Stimulated activated CD8-positive, alpha-beta memory T cell treated with anti-CD3 and anti-CD28 coated beads, Interleukin-4, amount 100 ng/mL, for 1 hour (primary cell): ENCODE measurements at places on chromosomes 3 and 15.

- DNase-seq, result no peak
Measured at GRCh38 chr3:68915973-68916372, 16.4 kb downstream of the TAFA4 start.

DNA sequence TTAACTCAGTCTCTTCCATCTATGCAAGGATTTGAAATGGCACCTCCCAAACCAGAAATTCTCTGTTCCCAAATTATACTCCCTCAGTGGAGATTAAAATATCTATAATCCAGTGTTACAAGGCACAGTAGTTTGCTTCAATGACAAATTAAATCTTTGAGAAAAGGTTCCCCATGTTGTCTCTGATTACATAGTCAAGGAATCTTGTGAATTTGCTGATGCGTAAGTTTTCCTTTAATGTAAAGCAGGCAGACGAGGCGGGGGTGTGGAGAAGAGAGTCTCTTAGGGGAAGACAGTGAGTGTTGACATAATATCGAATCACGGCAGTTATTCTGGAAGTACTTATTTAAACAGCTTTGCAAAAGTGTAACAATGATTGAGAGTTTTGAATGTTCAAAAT is 236.4 kb upstream of the RARB start:
- no peak for DNase-seq

DNA sequence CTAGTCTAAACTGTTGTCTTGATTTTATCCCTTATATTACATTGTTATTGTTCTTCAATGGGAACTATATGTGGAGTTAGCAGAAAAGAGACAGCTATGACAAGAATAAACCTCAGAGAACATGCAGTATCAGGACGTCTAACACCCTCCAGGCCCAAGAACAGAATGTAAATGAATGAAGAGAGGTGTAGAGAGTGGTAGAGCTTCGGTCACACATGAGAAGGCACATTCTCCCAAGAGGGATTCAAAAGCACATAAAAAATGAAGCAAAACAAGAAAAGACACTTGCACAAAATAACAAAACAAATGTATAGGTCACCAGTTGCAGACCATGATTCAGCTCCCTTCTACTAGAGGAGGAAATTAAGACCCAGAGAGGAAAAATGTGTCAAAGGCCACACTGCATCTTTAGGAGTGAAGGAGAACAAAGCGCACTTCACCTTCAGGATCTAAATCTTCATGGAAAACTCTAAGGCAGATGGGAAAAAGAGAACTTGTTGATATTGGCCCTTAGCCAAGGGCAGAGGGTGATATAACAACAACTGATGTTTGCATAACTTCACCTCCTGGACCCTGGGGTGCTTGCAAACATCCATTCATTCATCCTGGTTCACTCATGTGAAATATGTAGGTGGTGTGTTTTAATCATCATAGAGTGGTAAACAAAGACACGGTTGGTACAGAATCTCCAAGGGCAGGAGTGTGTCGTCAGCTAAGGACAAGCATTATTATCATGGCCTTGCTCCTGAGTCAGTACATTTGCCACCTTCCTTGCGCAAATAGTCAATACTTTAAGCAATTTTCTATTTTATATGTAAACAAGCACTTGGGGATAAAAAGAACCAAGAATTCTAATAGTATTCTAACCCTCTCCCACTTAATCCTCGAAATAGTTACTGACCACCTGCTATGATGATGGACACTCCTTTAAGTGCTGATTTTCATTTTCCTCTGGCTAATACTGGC is 8.8 kb downstream of the NEK10 start:
- DNase-seq, result no peak

GRCh38 chr3:12750223-12750622 is 8.8 kb downstream of the TMEM40 start:
- no peak for DNase-seq

GRCh38 chr3:3302964-3303363 is 123.5 kb upstream of the CRBN start:
- no peak for DNase-seq

DNA sequence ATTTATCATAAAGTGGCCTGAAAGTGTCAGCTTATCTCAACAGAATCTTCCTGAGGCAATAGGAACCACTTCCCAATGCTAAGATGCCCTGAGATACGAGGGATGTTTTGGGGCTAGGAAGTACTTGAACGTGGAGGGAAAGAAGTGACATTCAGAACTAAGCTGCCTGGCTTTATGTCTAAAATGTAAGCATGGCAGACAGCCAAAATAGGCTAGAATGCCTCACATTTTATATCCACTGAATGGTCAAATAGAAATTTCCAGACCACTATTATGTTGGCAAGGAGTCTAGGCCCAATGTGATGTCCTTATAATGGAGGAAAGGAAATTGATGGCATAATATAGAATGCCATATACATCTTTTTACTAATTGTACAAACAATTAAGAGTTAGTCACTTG is 154.9 kb downstream of the PEX5L start:
- DNase-seq, result no peak

GRCh38 chr15:80527406-80527805 is 123.2 kb downstream of the ARNT2 start:
- DNase-seq, result no peak

GRCh38 chr3:17261627-17262369 is 377.0 kb downstream of the PLCL2 start:
- DNase-seq, result no peak

DNA sequence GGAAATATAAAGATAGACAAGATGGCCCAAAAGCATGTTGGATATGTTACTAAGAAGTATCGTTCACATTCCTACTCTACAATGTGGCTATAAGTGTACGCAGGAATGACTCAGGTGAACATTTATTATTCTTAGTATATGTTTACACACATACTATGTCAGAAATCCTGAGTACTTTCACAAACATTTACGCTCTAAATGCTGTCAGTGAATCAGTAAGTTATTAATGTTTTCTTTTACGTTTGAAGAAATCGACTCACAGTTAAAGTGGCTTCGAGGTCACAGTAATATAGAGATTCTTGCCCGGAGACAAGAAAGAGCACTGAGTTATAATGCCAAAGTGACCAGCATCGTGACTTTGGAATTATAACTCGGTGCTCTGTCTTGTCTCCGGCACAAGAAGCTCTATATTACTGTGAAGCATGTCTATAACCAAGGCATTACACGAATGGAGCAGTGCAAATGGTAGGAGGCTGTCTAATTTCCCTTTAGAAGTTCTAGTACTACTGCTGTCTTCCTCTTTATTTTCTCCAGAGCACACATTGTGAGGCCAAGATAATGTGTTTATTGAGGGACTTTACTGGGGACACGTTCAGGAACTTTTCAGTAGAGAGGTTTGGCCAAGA is 61.8 kb upstream of the P3H2 start:
- no peak for DNase-seq

DNA sequence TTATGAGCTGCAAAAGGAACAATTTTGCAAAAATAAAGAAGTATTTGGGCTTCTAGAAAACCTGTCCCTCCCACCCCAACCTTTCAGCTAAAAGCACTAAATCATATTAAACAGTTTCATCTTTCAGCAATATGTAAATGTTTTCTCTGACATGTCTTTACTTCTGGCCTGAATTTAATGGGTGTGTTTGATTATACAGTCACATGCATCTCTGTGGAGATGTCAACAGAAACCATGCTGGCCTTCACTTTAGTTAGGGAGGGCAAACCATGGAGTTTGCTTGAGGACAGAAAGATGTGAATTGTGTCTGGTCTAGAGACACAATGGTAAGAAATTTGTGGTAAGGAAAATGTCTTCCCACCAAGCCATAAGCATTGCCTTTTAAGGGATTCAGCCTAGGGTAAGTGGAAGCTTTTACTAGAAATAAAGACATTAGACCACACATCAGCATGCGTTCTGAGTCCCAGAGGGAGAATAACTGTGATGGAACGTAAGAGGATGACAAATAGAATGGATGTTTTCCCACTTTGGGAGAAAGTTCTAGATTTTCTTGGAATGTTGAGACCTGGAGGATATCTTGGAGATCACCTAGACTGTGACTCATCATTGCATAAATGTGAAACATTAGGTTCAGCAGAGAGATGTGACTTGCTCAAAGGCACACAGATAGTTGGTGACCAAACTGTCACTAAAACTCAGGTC is 68.9 kb downstream of the ST8SIA2 start:
- DNase-seq, result no peak

DNA sequence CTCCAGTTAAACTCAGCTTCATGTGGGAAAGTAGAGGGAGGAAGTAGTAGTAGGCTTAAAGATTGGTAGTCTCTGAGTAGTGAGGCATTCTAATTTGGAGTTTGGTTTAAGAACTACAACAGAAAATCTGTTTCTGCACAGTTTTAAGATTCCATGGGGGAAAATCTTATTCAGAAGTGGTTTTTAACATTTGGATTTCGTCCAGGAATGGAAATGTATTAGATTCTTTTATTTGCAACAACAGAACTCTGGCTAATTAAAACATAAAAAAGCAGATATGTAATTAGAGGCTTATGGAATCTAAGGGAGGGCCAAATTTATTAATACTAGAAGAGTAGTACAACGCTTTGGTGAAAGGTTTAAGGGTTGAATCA is 36.0 kb downstream of the NECTIN3 start:
- DNase-seq, result no peak

DNA sequence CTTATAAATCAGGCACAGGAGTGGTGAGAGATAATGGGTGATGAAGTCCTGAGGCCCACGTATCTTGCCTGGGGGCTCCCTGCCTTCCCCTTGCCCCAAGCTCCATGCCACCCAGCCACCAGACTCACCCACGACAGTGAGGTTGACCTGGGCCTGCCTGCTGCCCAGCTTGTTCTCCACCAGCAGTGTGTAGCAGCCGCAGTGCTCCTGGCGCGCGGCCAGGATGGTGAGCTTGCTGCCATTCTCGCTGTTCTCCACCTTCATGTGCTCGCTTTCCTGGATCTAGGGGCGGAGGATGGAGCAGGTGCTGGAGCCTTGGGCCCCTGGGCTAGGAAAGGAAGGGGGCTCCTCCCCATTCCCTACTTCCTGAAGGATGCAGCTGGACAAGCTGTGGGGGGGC is 79.1 kb upstream of the HACD2 start:
- no peak for DNase-seq

- no peak for DNase-seq
Measured at GRCh38 chr3:46724424-46724823, 6.8 kb upstream of the PRSS50 start.

DNA sequence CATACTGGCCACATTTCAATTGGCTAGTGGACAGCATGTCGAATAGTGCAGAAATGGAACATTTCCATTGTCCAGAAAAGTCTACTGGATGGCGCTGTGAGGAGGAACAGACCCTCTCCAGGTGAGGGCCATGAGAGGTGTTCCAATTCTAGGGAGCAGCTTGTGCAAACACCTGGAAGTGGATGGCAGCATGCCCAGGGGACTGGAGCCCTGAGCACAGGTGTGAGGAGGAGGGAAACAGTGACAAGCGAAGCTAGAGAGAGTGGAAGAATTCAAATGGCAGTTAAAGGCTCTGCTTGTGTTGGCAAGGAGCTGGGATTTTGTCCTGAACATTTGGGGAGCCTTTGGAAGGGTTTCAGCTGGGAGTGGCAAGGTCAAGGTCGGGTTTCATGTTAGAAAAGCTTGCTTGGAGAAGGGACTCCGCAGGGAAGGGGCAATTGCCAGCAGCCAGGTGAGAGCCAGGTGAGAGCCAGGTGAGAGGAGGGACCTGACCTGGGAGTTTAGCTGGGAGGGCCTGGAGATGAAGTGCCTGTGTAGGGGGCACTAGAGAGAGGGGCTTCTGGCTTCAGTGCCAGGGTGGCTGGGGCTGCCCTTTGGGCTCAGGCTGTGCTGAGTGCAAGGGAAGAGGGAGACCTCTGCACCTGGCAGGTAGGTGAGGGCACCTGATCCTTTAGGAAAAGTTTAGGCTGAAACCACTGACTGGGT is 93.8 kb downstream of the LINGO1 start:
- no peak for DNase-seq

DNA sequence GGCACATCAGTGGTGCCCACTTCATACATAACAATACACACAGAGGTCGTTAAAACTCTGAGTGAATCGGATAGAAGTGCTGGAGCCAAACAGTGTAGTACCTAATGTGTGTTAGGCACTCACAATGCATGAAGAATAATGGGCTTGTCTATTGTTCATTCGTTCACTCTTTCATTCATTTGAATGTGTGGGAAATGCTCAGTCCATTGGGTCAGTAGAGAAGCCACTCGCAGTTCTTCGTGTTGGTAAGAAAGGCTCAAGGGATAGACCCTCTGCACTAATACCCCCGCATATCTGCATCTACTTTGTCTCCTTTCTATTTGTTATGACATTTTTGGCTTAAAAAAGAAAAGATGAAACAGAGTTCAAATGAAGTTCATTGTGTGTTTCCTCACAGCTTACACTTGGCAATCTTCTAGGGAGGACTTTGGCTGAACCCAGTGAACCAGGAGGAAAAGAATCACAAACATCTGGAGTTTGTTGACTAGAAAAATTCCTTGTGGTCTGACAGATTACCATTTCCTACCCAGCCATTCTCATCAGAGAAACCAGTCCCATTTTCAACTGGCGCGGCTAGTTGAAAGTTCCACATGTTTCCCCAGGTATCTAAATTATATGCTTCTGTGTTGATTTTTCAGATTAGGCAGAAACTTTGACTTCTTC is 32.8 kb upstream of the MFSD1 start:
- no peak for DNase-seq

- no peak for DNase-seq
Measured at GRCh38 chr3:123089611-123090331, 22.9 kb downstream of the PDIA5 start.

GRCh38 chr3:172557515-172558220 is 34.4 kb upstream of the TNFSF10 start:
- no peak for DNase-seq

GRCh38 chr3:158456114-158456513 is 114.9 kb upstream of the MLF1 start:
- no peak for DNase-seq

- no peak for DNase-seq
Measured at GRCh38 chr3:65371053-65371452, 667.7 kb downstream of the MAGI1 start.

DNA sequence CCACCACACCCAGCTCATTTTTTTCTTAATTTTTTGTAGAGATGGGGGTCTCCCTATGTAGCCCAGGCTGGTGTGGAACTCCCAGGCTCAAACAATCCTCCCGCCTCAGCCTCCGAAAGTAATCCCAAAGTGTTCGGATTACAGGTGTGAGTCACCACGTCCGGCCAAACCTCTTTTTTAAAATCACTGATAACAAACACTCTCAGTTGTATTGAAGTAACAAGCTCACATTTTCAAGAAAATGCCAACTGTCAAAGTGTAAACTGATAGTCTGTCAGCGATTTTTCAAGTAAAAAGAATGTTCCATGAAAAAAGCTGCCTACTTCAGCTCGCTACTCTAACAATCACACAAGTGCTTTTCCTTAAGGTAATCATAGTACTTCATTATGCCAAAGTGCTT is 33.4 kb downstream of the UBXN7 start:
- no peak for DNase-seq

- no peak for DNase-seq
Measured at GRCh38 chr3:69445024-69445423, 59.1 kb upstream of the FRMD4B start.
